Neural progenitor cell (in vitro differentiated cells): ENCODE measurements at places on chromosomes 3 and 15.
A peak's percentile ranks its signal among the peaks of the same experiment; 100 is the strongest.

DNA sequence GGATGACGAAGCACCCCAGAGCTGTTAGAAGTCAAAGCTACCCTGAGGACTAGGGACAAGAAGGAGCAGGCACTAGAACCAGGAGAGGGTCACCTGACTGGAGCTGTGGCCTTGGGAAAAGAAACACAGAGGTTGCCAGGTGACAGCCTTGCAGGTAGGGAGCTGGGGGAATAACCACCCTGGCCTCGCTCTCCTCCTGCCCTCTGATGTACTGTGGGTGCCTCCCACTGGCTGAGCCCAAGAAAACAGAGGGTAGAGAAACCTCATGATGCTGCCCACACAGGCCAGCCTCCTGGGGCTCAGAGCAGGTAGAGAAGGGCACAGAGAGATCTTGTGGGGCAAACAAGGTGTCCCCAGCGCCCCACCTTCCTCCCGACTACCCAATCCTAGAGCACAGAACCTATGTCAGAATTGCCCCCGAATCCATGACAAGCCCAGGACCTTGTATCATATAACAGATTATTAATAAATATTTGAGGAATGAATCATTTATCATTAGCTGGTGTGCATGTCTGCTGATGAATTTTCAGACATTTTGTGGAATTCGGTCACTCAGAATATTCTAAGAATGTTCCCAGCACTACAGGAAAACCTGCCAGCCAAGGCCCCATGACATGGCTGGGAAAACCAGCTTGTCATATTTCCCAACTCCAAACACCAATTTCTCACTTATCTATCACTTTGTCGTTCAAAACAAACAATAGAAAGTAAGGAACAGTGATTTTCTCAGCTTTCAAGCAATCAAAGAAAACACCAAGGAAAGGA, 59.8 kb upstream of the MEX3B start:
- H3K36me3 ChIP-seq, result no peaks in the 10 kb centered on the region
- H3K27me3 ChIP-seq, result no peaks in the 10 kb centered on the region
- no peak overlapping the region for H3K27ac ChIP-seq
- H3K4me3 ChIP-seq, result no peak overlapping the region
- no peak for DNase-seq

- peaks cover 4% of the 10 kb centered on the region for H3K4me1 ChIP-seq
These were observed 537.5 kb upstream of the CCDC54 start for GRCh38 chr3:106839576-106840280.

DNA sequence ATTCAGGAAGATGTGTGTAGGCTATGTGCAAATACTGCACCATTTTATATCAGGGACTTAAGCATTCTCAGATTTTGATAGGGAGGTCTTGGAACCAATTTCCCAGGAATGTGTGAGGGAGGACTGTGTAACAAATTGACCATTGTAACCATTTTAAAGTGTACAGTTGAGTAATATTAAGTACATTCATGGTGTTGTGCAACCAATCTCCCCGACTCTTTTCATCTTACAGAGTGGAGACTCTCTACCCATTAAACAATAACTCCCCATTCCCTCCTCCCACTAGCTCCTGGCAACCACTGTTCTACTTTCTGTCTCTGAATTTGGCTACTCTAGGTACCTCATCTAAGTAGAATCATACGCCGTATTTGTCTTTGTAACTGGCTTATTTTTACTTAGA, 5.1 kb downstream of the RCN2 start:
- no peak overlapping the region for H3K4me3 ChIP-seq
- no peak for DNase-seq
- H3K36me3 ChIP-seq, result peaks cover 28% of the 10 kb centered on the region

- no peak overlapping the region for H3K4me3 ChIP-seq
- H3K27me3 ChIP-seq, result no peaks in the 10 kb centered on the region
- no peak for DNase-seq
- no peaks in the 10 kb centered on the region for H3K36me3 ChIP-seq
- no peaks in the 10 kb centered on the region for H3K4me1 ChIP-seq
- H3K27ac ChIP-seq, result no peak overlapping the region
These were observed 9.6 kb downstream of the C3orf18 start for GRCh38 chr3:50557915-50558314.

- H3K4me1 ChIP-seq, result peaks cover 16% of the 10 kb centered on the region
- H3K27me3 ChIP-seq, result no peaks in the 10 kb centered on the region
- H3K36me3 ChIP-seq, result no peaks in the 10 kb centered on the region
- H3K4me3 ChIP-seq, result no peak overlapping the region
- no peak overlapping the region for H3K27ac ChIP-seq
These were observed 172.0 kb downstream of the RBMS3 start for GRCh38 chr3:29452934-29453283.

GRCh38 chr15:59616379-59616778, 4.8 kb downstream of the GCNT3 start:
- no peak for DNase-seq
- H3K36me3 ChIP-seq, result no peaks in the 10 kb centered on the region
- no peak overlapping the region for H3K27ac ChIP-seq
- no peaks in the 10 kb centered on the region for H3K4me1 ChIP-seq
- H3K27me3 ChIP-seq, result peaks cover 14% of the 10 kb centered on the region
- H3K4me3 ChIP-seq, result no peak overlapping the region

DNA sequence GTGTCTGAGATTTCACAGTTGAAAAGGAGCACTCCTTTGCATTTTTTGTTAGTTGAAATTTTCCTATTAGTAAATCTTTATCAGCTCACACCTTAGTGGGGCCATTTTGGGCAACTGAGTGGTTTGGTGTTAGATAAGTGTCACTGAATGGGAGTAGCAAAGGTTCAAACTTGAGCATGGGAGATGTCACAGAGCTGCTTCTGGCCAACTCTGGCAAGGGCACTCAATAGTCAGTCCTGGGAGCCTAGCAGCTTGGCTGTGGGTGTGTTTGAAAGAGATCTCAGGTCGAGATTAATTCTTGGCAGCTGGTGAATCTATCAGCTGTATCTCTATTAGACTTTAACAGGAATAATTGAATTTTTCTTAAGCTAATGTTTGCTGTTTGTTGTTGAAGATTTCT, 579.3 kb downstream of the EDEM1 start:
- H3K27me3 ChIP-seq, result no peaks in the 10 kb centered on the region
- H3K36me3 ChIP-seq, result no peaks in the 10 kb centered on the region
- no peak for DNase-seq
- H3K4me1 ChIP-seq, result no peaks in the 10 kb centered on the region

DNA sequence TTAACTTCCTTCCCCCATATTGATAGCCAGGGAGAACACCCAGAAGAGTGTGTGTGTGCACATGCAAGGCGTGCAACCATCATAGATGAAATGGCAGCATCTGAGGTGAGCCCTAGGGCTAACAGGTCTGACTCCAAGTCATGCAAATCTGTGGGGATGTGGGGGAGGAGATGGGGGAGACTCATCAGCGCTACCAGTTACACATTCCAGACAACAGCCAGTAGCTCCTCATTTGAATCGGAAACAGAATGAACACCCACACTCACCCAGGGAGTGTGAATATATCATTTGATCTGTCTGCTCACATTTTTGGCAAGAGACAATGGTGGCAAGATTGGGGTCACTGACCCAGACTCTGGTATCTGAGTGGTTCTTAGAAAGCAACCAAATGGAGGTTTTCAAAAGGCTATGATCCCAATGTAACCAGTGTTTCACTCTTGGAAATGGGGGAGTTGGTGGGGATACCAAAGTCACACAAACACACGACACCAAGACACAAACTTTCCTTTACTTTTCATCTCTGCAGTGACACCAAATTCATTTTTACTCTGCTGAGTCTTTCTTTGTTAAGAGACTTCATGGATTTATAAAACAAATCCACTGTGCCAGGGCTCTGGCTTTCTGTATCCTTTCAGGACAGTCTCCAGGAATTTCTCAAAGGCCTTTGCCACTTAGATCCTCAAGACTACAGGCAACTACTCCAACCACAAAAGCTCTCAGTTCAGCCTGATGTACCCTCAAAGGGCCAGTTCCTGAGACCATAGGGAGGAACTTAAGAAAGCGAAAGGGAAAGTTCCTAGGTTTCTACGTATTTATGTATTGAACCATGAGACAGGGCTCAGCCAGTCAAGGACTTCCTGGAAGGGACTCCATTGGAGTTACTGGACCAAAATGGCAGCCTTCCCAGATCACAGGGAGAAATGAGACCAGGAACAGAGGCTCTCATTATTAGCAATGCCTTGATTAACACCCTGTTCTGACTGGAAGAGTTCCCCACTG, 2.2 kb downstream of the CDCP1 start:
- H3K36me3 ChIP-seq, result no peaks in the 10 kb centered on the region
- no peak overlapping the region for H3K27ac ChIP-seq
- DNase-seq, result no peak
- H3K4me1 ChIP-seq, result peaks cover 9% of the 10 kb centered on the region
- H3K27me3 ChIP-seq, result peaks cover 63% of the 10 kb centered on the region

DNA sequence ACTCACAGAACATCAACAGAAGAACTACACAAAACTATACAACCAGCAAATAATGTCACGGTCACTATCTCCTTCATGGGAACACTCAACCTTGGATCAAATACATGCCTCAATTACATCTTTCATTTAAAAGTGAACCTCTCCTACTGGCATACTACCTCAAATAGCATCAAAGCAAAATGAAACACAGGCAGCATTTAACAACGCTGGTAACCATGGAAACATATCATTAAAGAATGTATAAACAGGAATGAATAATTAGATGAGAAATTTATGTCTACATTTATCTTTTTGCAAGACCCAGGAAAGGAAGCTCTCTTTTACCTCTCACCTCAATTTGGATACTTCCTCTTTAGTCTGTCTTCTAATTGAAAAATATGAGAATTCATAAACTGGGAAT, 172.4 kb downstream of the SPATA16 start:
- H3K36me3 ChIP-seq, result no peaks in the 10 kb centered on the region
- no peaks in the 10 kb centered on the region for H3K27me3 ChIP-seq
- no peak overlapping the region for H3K27ac ChIP-seq
- H3K4me3 ChIP-seq, result no peak overlapping the region

DNA sequence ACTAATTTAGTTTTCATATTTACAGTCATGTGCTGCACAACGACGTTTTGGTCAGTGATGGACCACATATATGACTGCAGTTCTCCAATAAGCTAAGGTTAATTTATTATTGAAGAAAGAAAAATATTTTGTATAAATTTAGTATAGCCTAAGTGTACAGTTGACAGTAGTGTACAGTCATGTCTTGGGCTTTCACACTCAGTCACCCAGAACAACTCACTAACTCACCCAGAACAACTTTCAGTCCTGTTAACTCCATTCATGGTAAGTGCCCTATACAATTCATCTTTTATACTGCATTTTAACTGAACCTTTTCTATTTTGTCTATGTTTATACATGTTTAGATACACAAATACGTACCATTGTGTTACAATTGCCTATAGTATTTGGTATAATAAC, 3.8 kb upstream of the GABRR3 start:
- peak overlapping the region; percentile 55 for H3K4me3 ChIP-seq
- H3K27ac ChIP-seq, result no peak overlapping the region
- H3K36me3 ChIP-seq, result no peaks in the 10 kb centered on the region
- no peaks in the 10 kb centered on the region for H3K27me3 ChIP-seq

DNA sequence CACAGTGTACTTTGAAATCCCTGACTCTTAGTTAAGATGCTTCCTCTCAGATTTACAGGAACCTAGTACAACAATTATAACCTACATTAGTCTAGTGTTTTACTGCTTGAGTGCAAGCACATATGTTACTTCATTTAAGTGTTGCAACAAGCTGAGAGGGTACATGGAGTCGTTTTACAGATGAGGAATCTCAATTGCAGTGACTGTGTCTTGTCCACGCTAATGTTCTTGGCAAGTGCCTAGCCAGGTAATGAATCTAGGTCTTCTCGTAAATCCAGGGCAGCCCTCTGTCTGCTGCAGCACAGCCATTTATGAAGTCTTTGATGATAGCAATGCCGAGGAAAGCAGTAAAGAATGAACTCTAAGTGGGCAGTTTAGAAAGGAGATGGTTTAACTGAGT, 384.4 kb upstream of the ARPP21 start:
- no peak for DNase-seq
- H3K4me3 ChIP-seq, result no peak overlapping the region
- no peaks in the 10 kb centered on the region for H3K36me3 ChIP-seq
- H3K27ac ChIP-seq, result no peak overlapping the region
- H3K4me1 ChIP-seq, result no peaks in the 10 kb centered on the region

- no peaks in the 10 kb centered on the region for H3K36me3 ChIP-seq
- H3K27me3 ChIP-seq, result no peaks in the 10 kb centered on the region
- DNase-seq, result peak; percentile 25
These were observed 360.8 kb upstream of the PROK2 start for GRCh38 chr3:72145506-72146380.

- no peak overlapping the region for H3K27ac ChIP-seq
- H3K36me3 ChIP-seq, result no peaks in the 10 kb centered on the region
- no peak overlapping the region for H3K4me3 ChIP-seq
- peaks cover 24% of the 10 kb centered on the region for H3K27me3 ChIP-seq
These were observed 58.8 kb downstream of the AMOTL2 start for GRCh38 chr3:134315286-134316106.
